ENCODE measurements at places on chromosomes 11 and 22.

DNA sequence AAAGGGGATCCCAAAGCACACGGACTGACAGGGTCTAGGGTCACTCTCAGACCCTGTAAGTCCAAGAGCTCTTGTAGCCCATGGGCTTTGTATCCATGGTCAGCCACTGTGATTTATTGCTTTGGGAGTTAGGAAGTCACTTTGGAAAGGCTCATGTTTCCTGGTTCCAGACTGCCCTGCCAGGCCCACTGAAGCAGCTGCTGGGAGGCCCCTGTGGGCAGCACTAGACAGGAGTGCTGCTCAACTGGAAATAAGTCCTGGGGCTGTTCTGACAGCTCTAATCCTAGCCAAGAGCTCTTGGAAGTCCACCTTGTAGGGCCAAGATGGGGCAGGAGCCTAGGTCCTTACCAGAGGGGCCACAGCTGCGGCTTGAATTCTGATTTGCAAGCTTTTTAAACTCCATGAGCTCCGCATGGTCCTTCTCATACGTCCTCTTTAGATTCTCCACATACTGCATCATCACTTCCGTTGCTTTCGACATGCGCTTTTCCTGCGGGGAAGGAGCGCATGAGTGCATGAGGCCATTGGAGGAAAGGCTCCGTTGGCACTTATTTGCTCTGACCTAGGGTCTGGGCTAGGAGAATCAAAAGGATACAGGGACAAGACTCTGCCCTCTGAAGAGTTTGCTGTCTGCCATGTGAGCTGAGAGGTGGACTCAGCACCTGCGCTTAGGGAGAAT is 32.2 kb upstream of the LYVE1 start:
- DNase-seq = no peak

DNA sequence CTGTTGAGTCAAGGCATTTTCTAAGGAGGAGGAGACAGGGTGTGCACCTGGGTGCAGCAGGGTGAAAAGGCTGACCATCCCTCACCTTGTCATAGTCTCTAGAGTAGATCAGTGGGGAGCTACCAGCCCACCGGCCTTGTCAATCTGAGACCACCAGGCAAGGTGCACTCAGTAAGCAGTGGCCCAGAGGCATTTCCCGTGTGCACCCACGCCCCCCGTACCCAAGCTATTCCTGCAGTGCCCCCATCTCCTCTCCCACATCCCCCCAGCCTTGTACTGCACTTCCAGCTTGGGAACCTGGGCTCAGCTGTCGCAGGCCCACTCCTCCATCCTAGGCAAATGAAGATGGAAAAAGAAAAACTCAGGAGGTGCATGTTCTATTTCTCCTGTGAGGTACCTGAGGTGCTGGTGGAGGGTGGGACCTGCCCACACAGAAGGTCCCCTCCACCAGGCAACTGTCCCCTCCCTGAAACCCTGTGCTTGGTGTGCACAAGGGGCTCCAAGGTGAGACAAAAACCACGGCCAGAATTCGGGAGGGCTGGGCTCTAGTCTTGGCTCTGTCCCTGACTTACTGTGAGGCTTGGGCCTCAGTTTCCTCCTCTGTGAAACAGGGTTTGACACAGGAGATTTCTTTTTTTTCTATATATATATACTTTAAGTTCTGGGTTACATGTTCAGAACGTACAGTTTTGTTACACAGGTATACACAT is 8.4 kb downstream of the P2RY2 start:
- DNase-seq = no peak

- no peak for DNase-seq
Measured at GRCh38 chr11:123653483-123653826, 969 bp downstream of the SCN3B start.

- DNase-seq = no peak
Measured at GRCh38 chr22:49063545-49063890, 764.2 kb downstream of the BRD1 start.

DNA sequence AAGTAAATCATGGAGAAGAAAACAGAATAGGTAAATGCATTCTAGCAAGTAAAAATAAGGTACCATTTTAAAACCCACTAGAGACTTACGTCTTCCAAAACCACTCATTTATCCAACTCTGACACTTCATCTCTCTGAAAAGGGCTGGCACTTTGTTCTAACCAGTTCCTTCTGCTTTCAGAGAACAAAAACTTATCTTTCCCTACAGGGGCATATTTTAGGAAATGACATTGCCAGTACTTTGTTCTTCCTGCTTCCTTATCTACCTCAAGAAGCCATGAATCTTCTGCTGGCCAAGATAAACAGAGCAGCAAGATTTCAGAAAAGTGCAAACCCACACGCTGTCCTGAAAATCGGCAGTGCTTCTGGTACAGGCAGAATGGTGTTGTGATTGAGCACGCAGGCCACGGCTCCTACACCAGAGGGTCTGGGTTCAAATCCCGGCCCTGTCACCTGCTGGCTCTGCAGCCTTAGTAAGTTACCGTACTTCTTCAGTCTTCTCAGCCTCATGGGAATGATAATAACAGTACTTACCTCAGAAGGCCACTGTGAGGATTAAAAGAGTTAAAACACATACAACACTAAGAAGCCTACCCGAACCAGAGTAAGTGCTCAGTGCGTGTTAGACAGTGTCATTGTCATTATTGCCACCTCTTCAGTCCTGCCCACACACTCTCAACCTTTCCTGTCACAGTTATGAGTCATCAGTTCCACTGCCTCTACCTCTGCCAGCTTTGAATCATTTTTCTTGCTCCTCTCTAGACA is 11.0 kb downstream of the MPZL3 start:
- no peak for DNase-seq

GRCh38 chr22:27538666-27539065 is 262.9 kb downstream of the MN1 start:
- DNase-seq = no peak

DNA sequence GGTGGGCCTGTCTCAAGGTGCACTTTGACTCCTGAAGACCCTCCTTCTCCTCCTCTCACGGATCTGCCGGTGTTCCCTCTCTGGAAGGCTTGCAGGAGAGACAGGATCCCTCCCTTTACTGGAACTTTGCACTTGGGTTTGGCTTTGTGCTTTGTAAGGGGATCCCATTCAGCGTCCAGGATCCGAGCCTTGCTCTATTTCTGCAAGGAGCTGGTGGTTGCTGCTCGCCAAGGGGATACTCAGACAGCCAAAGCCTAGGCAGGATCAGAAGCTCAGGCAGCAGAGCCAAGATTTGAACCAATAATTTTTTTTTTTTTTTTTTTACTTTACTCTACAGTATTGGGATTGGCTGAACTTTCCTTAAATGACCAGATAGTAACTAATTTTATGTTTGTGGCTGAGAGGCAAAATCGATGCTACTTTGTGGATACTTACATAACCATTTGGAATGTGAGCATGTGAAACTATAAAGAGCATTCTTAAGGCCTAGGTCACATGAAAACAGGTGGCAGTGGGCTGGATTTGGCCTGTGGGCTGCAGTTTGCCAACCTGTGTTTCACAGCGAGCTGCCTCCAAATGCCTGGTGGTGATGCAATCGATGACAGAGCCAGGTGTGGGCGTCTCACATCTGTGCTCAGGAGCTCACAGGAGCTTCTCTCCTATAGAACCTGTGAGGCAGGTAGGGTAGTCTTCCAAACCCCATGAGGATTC is 25.2 kb downstream of the BCR start:
- no peak for DNase-seq

- no peak for DNase-seq
Measured at GRCh38 chr11:1863352-1864216, 10.7 kb downstream of the LSP1 start.

DNA sequence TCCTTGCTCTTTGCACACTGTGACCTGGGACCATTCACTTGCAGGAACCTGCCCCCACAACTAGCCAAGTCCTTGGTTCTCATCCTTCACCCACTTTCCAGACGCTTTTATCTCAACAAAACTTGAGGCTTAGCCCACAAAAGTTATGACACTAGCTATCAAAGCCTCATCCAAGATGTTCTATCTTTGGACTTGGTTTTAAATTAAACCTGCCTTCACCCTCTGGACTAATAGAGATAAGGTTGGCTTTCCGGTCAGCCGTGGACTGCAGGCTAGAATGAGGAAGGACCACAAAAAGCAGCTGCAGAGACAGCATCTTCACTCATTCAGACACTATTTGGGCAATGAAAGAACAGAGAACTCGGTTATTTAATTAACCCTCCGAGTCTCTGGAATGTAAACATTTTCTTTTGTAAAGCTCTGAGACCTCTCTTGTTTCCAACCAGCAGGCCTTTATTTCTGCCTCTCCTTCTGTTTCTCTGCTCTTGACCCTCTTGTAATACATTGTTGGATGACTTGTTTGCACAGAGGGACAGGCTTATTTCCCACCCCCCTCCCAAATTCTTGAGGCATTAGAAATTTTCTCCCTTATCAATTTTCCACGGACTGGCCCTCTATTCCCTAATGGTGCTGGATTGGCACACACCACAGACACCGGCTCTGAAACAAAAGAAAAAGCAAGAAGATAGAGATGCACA is 41.4 kb downstream of the ARL14EP start:
- DNase-seq = no peak

GRCh38 chr11:2375964-2376551 is 1.1 kb upstream of the CD81 start:
- DNase-seq = no peak

DNA sequence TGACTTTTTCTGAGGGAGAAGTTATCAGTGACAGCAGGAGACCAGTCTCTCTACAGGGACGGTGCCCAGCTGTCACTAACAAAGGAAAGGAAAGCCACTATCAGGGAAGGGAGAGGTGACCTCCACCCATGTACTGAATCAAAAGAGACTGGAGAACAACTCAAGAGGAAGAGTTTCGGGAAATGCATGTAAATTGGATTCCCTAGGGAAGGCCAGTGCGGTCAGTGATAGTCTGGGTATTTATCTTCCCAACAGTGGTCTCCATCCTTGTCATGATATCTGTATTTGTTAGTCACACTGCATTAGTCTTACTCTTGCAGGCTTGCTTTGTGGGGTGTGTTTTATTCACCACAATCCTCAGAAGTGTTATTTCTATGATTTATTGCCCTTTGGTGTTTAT is 193.4 kb upstream of the KIRREL3 start:
- no peak for DNase-seq

DNA sequence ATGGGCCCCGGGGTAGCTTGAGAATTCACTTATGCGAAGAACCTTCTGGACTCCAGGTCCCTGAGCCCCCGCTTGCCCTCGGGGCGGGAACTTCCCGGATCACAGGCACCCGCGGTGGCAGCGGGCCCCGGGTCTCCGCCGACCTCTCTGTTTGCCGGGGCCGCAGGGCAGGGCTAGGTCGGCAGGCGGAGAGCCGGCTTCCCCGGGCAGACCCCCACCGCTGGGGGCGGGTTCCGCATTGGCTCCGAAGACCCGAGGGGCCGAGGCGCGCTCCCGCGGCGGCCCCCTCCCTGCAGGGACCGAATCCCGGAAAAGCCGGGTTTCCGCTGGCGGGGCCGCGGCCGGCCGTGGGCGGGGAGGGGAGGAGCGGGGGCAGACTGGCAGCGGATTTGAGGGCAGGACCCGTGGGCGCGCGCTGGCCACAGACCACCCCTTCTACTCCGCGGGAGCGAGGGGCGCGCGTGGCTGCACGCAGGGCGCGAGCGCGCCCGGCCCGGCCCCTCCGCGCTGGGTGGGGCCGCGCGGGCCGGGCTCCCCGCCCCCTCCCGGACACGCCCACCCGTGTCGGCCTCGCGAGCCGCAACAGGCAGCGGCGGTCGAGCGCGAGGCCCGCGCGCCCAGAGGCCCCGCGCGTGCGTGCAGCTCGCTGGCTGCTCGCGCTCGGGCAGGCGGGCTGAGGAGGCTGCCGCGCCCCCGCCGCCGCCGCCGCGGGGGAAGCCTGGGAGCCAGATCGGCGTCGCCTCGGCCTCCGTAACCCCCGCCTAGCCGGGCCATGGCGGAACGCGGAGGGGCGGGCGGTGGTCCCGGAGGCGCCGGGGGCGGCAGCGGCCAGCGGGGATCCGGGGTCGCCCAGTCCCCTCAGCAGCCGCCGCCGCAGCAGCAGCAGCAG is at the start of gene PACS1:
Gene PACS1, plus strand, starts transcription at position 558 of the 889 bp plus-strand sequence. Its CDS starts 215 bp downstream, at position 773.
- DNase-seq = no peak

DNA sequence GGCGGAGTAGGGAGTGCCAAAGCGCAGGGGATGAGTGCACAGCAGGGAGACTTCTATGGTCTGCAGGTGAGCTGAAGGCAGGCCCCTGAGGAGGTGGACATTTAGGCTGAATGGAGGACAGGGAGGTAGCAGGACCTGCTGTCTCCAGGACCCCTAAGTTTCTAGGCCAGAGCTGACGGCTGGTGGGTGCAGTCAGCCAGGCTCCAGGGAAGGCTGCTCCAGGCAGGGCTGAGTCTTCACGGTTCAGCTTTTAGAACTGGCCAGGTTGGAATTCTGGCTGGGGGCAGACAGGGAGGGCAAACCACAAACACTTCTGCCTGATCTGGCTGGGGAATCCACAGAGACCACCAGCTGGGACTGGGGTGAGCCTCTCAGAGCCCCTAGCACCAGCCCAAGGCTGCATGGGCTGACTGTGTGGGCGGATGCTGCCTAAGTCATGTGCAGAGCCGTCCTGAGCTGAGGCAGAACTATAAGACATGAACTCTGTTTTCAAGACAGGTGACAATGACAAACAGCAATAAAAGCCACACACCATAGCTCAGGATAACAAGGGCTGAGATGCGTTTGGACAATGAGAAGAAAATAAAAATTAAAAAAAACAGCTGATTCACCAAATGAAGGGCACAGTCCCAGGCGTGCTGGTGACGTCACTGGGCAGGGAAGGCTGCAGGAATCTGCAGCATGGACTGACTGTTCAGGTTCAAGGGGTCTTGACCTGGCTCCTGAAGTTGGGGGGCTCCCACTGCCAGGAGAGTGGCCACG is 10.4 kb upstream of the MALAT1 start:
- DNase-seq = no peak

GRCh38 chr11:113392236-113392921 is 4.8 kb downstream of the ANKK1 start:
- no peak for DNase-seq

DNA sequence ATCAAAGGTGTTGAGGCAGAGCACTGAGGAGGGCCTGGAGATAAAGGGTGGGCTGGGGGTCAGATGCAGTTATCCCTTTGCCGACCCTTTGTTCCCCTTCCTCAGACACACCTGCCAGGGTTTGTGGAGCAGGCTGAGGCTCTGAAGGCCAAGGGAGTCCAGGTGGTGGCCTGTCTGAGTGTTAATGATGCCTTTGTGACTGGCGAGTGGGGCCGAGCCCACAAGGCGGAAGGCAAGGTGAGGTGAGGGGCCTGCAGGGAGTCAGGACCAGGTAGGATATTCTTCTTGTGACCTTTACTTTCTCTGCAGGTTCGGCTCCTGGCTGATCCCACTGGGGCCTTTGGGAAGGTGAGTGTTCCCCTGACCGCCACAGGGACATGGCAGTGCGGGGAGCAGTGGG is 2.6 kb downstream of the PRDX5 start:
- no peak for DNase-seq

- no peak for DNase-seq
Measured at GRCh38 chr11:79150320-79150719, 290.5 kb downstream of the TENM4 start.

- no peak for DNase-seq
Measured at GRCh38 chr11:17585911-17586695, 39.0 kb downstream of the OTOG start.

GRCh38 chr11:93614173-93614722 is 47.2 kb upstream of the CEP295 start:
- no peak for DNase-seq

GRCh38 chr11:55503449-55503848 is 50.8 kb upstream of the OR4C15 start:
- no peak for DNase-seq

GRCh38 chr11:128261011-128261421 is 326.3 kb downstream of the ETS1 start:
- no peak for DNase-seq

- DNase-seq = no peak
Measured at GRCh38 chr22:17315310-17315709, 54.0 kb upstream of the CECR2 start.

GRCh38 chr22:39527481-39527961 is 5.0 kb downstream of the RPS19BP1 start:
- DNase-seq = no peak

- no peak for DNase-seq
Measured at GRCh38 chr22:28706845-28707244, 27.2 kb upstream of the TTC28 start.
